T-cell (primary cell): ENCODE measurements at places on chromosomes 11 and 22.

GRCh38 chr11:34278693-34279297 lies 79.0 kb downstream of the ABTB2 start:
- no peaks in the 10 kb centered on the region for H3K4me1 ChIP-seq
- no peak for DNase-seq

GRCh38 chr22:38755155-38755910 lies 465 bp downstream of the SUN2 start:
- H3K36me3 ChIP-seq = peaks cover 15% of the 10 kb centered on the region
- peak overlapping the region; percentile 89 for H3K4me3 ChIP-seq
- H3K4me1 ChIP-seq = peaks cover 77% of the 10 kb centered on the region
- H3K27me3 ChIP-seq = no peaks in the 10 kb centered on the region
- peak; percentile 29 for DNase-seq

DNA sequence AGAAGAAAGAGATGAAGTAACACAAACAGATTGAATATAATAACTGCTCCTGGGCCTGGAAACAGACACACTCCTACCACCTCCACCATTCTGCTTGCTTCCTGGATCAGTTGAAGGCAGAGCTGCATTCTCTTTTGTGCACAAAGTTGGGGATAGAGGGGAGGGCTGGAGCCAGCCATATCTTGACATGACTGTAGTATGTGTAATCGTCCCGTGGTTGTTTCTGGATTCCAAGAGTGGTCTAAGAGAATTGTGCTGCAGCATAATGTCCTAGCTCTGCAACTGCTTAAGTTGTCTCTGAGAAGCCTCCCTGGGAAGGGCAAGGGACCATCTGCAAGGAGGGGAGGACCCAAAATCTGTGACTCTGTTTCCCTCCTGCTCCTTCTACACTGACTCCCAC lies 3.2 kb downstream of the CRY2 start:
- no peaks in the 10 kb centered on the region for H3K27me3 ChIP-seq
- H3K27ac ChIP-seq = no peak overlapping the region
- peaks cover 21% of the 10 kb centered on the region for H3K36me3 ChIP-seq
- H3K4me3 ChIP-seq = no peak overlapping the region
- DNase-seq = no peak

GRCh38 chr22:30185129-30185528 lies 61.4 kb downstream of the LIF start:
- no peak overlapping the region for H3K4me3 ChIP-seq
- no peaks in the 10 kb centered on the region for H3K36me3 ChIP-seq
- peaks cover 4% of the 10 kb centered on the region for H3K4me1 ChIP-seq

- H3K4me3 ChIP-seq = no peak overlapping the region
- H3K27me3 ChIP-seq = no peaks in the 10 kb centered on the region
- no peak overlapping the region for H3K27ac ChIP-seq
- DNase-seq = no peak
These were observed 12.9 kb downstream of the BIRC3 start for GRCh38 chr11:102330231-102330630.

DNA sequence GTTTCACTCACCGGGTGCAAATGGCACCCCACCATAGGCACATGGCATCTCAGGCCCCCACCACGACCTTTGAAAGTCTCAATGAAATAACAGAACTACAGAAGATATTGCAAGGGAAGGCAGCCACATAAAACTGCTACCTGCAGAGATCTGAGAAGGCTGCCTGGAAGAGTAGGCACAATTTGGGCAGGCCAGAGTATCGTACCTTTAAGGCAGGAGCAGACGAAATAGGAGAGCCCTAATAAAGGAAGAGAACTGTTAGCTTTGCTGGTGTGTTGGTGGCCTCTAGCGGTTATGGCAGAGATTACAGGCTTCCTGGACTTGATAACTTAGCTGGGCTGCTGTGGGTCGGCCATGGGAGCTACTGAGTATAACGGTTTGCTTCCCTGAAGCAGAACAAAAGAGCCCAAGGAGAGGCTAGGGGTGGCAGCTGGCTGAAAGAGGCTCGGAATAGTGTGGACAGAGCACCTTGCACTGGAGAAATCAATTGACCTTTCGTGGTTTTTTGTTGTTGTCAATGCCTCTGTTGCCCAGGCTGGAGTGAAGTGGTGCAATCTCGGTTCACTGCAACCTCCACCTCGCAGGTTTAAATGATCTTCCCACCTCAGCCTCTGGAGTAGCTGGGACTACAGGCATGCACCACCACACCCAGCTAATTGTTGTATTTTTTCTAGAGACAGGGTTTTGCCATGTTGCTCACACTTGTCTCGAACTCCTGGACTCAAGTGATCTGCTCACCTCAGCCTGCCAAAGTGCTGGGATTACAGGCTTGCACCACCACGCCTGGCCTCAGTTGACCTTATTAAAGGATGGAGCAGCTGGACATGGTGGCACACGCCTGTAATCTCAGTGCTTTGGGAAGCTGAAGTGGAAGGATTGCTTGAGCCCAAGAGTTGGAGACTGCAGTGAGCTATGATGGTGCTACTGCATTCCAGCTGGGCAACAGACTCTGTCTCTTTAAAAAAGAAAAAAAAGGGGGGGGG lies 4.8 kb downstream of the SDF2L1 start:
- no peak overlapping the region for H3K4me3 ChIP-seq
- no peak overlapping the region for H3K27ac ChIP-seq
- H3K4me1 ChIP-seq = peaks cover 12% of the 10 kb centered on the region

- H3K36me3 ChIP-seq = no peaks in the 10 kb centered on the region
- H3K27ac ChIP-seq = no peak overlapping the region
- H3K27me3 ChIP-seq = peaks cover 26% of the 10 kb centered on the region
- H3K4me3 ChIP-seq = no peak overlapping the region
These were observed 71.6 kb upstream of the SHANK2 start for GRCh38 chr11:71323876-71324526.

- no peaks in the 10 kb centered on the region for H3K27me3 ChIP-seq
- H3K27ac ChIP-seq = no peak overlapping the region
- no peaks in the 10 kb centered on the region for H3K36me3 ChIP-seq
- DNase-seq = no peak
- no peak overlapping the region for H3K4me3 ChIP-seq
These were observed 411.9 kb upstream of the LUZP2 start for GRCh38 chr11:24084956-24085355.

DNA sequence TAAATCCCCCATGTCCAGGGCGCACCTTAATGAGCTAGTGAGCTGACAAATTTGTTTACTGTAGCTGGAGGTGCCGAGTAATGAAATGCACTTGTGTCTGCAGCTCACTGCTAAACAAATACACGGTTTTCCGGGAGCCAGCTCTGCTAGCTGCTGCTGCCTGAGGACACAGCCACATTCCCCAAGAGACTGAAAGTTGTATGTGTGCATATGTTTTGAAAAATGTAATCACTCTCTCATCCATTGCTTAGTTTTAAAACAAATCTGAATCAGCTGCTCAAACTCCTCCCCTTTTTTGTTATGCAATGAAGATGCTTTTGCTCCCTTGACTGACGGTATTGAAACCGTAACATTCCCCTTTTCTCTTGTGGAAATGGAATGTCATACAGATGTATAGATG lies 62.4 kb upstream of the NNMT start:
- DNase-seq = no peak
- H3K27me3 ChIP-seq = no peaks in the 10 kb centered on the region
- no peak overlapping the region for H3K4me3 ChIP-seq
- no peak overlapping the region for H3K27ac ChIP-seq
- H3K36me3 ChIP-seq = no peaks in the 10 kb centered on the region
- H3K4me1 ChIP-seq = no peaks in the 10 kb centered on the region

- no peaks in the 10 kb centered on the region for H3K36me3 ChIP-seq
- DNase-seq = no peak
- H3K4me1 ChIP-seq = no peaks in the 10 kb centered on the region
- no peak overlapping the region for H3K27ac ChIP-seq
- H3K27me3 ChIP-seq = no peaks in the 10 kb centered on the region
These were observed 128.5 kb downstream of the SLC1A2 start for GRCh38 chr11:35290876-35291275.

GRCh38 chr11:64859542-64860414 lies 15.3 kb upstream of the CDC42BPG start:
- H3K27me3 ChIP-seq = no peaks in the 10 kb centered on the region
- peaks cover 81% of the 10 kb centered on the region for H3K4me1 ChIP-seq
- H3K36me3 ChIP-seq = peaks cover 48% of the 10 kb centered on the region
- H3K4me3 ChIP-seq = peak overlapping the region; percentile 35

DNA sequence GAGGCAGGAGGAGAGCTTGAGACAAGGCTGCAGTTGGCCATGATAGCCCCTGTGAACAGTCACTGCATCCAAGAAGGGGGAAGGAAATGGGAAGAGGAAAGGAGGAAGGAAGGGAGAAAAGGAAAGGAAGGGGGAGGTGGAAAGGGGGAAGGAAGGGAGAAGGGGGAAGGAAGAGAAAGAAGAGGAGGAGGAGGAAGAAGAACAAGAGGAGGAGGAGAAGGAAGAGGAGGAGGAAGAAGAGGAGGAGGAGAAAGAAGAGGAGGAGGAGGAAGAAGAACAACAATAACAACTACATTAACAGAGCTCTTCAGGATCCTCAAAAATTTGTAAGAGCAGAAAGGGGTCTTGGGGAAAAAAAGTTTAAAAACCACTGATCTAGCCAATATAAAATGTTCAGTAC lies 5.2 kb downstream of the RAB6A start:
- H3K27me3 ChIP-seq = no peaks in the 10 kb centered on the region
- H3K4me1 ChIP-seq = peaks cover 15% of the 10 kb centered on the region
- H3K27ac ChIP-seq = no peak overlapping the region
- H3K4me3 ChIP-seq = no peak overlapping the region

- H3K36me3 ChIP-seq = no peaks in the 10 kb centered on the region
- H3K27ac ChIP-seq = no peak overlapping the region
- DNase-seq = no peak
- H3K4me3 ChIP-seq = no peak overlapping the region
- H3K27me3 ChIP-seq = peaks cover 4% of the 10 kb centered on the region
- H3K4me1 ChIP-seq = peaks cover 9% of the 10 kb centered on the region
These were observed 7.5 kb upstream of the IL17RA start for GRCh38 chr22:17077255-17077654.

DNA sequence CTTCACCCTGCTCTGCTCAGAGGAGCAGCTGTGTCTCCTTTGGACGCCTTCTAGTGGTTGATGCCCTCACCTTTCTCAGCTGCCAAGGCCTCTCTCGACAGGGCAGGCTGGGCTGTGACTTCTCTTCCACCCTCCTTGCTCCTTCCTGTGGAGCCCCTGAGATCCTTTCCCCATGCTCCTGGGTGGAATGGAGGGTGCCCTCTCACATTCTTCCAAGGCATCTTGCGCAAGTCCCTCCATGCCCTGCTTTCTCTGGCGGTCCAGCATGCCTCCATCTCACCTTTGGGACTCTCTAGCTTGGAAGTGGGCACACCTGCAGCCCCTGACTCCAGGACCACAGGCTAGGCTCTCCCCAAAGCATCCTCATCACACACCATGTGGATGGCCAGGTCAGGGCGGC lies 68.9 kb downstream of the BMAL1 start:
- H3K27ac ChIP-seq = no peak overlapping the region
- peaks cover 4% of the 10 kb centered on the region for H3K4me1 ChIP-seq

DNA sequence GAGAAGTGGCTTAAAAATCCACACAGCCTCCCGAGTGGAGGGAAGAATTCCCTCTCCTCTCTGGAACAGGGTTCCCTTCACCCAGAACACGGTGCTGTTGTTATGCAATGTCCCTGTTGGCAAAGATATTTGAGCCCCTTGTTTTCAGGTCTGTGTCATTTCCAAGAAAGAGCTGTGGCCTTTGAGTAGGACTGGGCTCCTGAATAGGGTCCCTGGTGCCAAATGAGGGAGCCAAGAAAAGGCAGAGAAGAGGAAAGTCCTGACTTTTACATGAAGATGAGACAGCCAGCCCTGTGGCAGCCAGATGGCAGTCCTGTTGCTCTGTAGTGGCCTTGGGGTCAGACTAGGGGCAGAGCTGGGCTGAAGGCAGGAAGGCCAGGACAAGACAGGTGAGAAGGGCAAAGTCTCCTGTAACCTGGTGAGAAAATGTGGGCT lies 51.2 kb upstream of the ELF5 start:
- H3K4me3 ChIP-seq = no peak overlapping the region
- peaks cover 18% of the 10 kb centered on the region for H3K27me3 ChIP-seq

- no peaks in the 10 kb centered on the region for H3K27me3 ChIP-seq
- no peak overlapping the region for H3K27ac ChIP-seq
- H3K36me3 ChIP-seq = no peaks in the 10 kb centered on the region
- DNase-seq = no peak
- no peaks in the 10 kb centered on the region for H3K4me1 ChIP-seq
These were observed 758.7 kb downstream of the BRD1 start for GRCh38 chr22:49068861-49069500.

DNA sequence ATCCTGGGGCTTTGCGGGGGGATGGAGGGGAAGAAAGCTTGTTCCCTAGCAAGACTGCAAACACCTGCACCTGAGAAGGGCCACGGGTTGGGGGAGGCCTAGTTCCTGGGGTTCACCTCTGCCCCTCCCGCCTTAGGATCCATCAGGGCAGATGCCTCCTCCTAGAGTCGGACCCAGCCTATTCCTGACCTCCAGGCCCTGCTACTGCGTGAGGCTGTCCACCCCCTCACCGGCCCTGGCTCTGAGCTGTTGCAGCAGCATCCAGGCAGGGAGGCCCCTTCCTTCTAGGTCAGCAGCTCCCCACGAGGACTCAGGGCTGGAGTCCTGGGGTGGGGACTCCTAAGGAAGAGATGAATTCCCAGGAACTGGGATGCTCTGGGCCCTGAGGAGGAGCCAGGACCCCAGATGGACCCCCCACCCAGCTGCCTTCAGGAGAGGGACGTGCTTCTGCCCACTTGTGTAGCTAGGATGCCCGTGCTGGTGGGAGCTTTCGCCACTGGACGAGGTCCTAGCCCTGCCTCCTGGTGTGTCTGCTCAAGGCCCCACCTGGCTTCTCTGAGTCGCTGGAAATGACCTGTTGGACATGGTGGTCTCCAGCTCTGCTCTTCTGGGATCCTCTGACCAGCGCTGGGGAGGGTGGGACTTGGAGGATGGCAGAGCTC lies 10.3 kb downstream of the MRGPRF start:
- no peak for DNase-seq
- no peaks in the 10 kb centered on the region for H3K36me3 ChIP-seq
- H3K4me1 ChIP-seq = no peaks in the 10 kb centered on the region
- no peak overlapping the region for H3K27ac ChIP-seq
- H3K4me3 ChIP-seq = no peak overlapping the region

DNA sequence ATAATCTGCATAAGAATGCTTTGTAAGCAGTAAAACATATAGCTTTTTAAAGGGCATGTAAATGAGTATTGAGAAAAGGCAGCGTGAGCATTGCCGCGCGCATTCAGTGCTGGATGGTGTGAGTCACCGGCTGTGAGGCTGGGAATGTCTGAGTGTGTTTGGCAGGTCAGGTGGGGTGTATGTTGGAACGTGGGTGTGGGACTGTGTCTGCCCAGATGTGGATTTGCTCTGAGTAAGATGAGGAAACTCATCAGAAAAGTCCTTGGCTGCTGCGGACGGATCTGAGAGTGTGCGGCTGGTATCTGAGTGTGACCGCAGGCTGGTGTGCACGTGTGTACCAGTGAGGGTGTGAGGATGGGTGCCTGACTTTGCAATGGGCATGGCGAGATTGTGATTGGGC lies 66.2 kb upstream of the NECTIN1 start:
- H3K36me3 ChIP-seq = no peaks in the 10 kb centered on the region
- H3K27me3 ChIP-seq = peaks cover 46% of the 10 kb centered on the region
- no peak overlapping the region for H3K27ac ChIP-seq
- no peak overlapping the region for H3K4me3 ChIP-seq
- DNase-seq = no peak

- H3K36me3 ChIP-seq = no peaks in the 10 kb centered on the region
- no peaks in the 10 kb centered on the region for H3K4me1 ChIP-seq
- H3K27me3 ChIP-seq = no peaks in the 10 kb centered on the region
- no peak overlapping the region for H3K27ac ChIP-seq
These were observed 24.0 kb upstream of the LMO1 start for GRCh38 chr11:8287703-8288102.

GRCh38 chr11:65389294-65389980 lies 3.0 kb downstream of the FRMD8 start:
- H3K27ac ChIP-seq = no peak overlapping the region
- DNase-seq = no peak
- peaks cover 45% of the 10 kb centered on the region for H3K36me3 ChIP-seq
